ENCODE measurements at places on chromosomes 2 and 18. TPM values are rescaled to one million over a fixed set of nuclear protein-coding genes. Genes with fewer than 3 reads are reported as not detected.
A peak's percentile ranks its signal among the peaks of the same experiment; 100 is the strongest.

Gene TPRKB
- total RNA-seq: 43.2 TPM

Gene TCF23
- total RNA-seq: not detected

Gene CACNB4
- total RNA-seq: 0.83 TPM

Gene CD302
- total RNA-seq: 0.33 TPM

Gene TP53I3
- total RNA-seq: 34.1 TPM

Gene ZSWIM2
- total RNA-seq: not detected

Gene NT5C1B
- total RNA-seq: not detected

Gene KLHL14
- 7.4 TPM for total RNA-seq

Gene DNAH7
- total RNA-seq: under 0.01 TPM

Gene UGT1A10
- total RNA-seq: not detected

DNA sequence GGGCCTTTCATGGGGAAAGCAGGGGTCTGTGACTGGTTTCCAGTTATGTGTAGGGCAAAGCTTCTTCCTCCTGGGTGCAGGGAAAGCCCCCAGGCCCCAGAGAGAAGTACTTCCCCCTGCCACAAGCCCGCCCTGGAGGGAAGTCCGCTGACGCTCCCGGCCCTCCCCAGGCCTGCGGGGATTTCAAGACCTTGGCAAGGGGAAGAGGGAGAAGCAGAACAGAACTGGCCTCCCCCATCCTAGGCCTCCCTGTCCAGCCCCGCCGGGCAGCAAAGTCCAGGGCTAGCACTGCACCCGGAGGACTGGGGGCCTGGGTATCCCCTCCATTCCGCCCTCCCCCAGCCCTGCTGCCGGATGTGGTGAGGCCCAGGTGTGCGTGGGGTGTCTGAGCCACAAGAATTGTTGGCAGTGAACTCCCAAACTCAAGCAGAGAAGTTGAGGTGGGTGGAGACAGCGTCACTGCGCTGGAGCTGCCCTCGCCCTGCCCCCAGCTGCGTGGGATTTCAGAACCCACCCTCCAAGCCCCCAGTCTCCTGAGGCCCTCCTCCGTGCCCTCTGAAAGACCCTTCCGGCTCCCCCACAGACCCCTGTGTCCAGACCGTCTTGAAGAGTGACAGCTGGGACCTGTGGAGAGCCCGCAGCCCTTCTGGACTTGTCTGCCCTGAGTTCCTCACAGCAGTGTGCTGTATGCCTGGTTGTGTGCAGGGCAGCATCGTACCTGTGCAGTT lies 1.1 kb upstream of the DUSP2 start:
- peak; percentile 78 for DNase-seq

- DNase-seq: no peak
Measured at GRCh38 chr18:10838553-10838952, 310.8 kb downstream of the PIEZO2 start.

GRCh38 chr2:85887566-85888019 lies 1.2 kb downstream of the ST3GAL5 start:
- DNase-seq: no peak

DNA sequence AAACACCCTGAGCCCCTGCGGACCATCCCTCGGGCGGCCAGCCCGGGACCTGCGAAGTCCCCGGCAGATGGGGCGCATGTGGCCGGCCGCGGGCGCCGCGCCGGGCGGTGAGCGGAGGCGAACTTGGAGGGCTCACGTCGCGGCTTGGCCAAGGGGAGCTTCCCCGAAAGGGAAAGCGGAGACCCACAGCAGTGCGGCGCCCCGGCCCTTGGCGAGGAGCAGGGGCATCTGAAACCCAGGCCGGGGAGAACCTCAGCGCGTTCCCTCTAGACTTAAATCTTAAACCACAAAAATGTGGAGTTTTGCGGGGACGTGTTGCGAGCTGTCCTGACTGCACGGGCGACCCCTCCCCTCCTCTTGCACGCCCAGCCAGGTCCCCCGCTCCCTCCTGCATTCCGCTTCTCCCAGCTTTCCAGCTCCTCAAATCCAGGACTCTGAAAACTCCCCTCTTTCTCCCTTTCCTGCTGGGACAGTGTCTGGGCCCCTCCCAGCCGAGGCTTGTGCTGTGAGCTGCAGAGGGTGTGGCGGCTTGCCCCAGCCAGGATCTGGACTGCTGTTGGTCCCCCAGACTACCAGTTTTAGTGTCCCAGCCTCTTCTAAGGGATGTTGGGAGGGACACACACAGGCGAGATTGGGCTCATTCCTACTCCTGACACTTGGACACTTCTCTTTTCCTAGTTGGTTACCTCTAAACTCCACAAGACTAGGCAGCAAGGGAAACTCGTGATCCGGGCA lies 1.3 kb downstream of the FMNL2 start:
- DNase-seq: peak; percentile 70

- no peak for DNase-seq
Measured at GRCh38 chr2:162490052-162490717, 146.3 kb downstream of the GCA start.

- no peak for DNase-seq
Measured at GRCh38 chr2:234823877-234824376, 127.9 kb upstream of the SH3BP4 start.

- no peak for DNase-seq
Measured at GRCh38 chr2:37469126-37469525, 124.7 kb downstream of the QPCT start.

DNA sequence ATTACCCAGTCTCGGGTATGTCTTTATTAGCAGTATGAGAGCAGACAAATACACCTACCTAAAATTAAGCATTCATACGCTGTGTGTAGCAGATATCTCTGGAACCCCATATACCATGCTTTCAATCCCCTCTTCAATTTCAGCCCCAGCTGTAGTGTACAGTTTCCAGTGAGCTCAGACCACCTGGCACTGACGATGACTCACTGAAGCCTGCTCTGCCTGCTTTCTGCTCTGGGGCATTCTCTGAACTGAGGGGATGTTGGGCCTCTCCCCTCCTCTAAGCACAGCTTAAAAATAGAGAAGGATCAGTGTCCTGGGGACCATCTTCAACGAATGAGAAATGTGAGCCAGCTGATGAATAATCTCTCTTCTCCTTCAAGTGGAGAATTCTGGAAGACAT lies 8.7 kb upstream of the CCL20 start:
- DNase-seq: no peak

DNA sequence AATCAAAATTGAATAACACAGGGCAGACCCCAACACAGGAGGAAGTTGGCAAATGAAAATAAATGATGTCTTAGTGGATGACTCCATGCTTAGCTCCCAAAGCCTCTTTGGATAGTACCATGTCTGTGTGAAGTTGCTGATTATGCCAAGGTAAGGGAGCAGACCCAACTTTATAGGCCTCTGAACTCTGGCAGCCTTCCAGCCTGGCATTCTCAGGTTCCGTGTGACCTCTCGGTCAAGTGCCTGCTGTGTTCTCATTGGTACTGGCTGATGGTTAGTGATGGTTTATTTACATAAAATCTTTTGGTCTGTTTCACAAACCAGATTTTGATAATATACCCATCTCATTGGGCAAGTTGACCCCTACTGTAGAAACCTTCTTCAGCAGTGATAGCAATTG lies 112.2 kb upstream of the TTC39C start:
- no peak for DNase-seq

- no peak for DNase-seq
Measured at GRCh38 chr18:27848336-27848735, 328.6 kb downstream of the CDH2 start.

DNA sequence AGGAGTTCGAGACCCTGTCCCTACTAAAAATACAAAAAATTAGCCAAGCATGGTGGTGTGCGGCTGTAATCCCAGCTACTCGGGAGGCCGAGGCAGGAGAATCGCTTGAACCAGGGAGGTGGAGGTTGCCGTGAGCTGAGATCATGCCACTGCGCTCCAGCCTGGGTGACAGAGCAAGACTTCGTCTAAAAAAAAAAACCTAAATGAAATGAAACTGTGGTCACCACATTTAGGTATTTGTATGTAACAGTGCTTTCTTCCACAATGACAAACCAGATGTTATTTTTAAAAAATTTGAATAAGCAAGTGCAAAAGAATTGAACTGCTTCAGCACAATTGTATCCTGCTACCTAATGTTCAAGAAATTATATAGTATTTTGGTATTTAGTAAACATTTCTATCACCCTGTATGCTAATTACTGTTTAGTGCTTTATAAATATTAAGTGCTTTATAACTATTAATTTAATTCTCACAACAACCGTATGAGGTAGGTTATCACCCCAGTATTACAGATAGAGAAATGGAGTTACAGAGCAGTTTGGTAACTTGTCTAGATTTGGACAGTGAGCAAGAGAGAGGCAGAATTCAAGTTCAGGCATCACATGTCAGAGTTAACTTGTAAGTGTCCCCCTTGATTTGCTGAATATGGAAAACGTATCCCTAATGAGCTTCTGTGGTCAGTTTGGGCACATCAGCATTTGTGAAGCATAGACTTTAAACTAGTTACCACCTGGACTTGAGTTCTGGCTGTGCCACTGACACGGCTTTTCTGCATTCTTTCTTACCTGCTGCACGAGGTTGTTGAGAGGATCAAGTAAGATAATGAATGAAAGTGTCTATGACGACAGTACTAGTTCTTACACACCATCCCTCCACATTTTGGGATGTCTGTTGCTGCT lies 14.4 kb downstream of the PHLPP1 start:
- DNase-seq: no peak

DNA sequence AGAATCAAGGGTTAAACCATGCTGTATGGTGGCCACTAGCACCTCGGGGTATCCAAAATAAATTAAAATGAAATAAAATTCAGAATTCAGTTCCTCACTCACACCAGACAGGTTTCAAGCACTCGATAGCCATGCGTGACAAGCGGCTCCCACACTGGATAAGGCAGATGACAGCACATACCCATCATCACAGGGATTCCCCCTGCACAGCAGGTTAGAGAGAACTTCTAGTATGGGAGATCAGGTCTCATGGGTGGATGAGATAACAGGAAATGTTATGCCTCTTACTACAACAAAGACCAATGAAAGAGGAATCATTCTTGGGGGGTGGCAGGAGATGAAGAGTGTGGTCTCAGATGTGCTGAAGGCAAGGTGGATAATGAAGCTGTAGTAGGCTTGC lies 121.9 kb upstream of the ACAA2 start:
- no peak for DNase-seq

DNA sequence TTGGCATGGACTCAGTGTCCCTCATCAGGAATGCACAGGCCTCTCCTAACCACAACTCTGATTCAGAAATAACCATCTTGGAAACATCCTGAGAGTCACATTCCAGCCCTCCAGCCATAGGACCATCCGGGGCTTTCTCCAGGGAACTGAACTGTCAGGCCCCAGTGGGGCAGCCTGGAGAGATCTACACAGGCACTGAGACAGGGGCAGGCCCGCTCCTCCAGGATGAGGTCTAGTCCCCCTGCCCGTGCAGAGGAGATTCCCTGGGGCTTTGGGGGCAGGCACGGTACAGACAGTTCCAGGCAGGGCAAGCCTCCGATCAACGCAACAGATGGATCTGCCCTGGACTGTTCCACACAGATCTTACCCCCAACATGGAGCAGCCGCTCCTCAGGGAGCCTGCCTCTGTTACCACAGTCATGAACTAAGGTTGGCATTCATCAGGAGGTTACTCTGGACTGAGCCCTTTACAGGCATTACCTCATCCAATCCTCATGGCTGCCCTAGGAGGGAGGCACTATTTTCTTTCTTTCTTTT lies 12.0 kb downstream of the KCNK3 start:
- DNase-seq: no peak

- peak; percentile 29 for DNase-seq
Measured at GRCh38 chr2:127671557-127672302, 3.6 kb downstream of the LIMS2 start.

DNA sequence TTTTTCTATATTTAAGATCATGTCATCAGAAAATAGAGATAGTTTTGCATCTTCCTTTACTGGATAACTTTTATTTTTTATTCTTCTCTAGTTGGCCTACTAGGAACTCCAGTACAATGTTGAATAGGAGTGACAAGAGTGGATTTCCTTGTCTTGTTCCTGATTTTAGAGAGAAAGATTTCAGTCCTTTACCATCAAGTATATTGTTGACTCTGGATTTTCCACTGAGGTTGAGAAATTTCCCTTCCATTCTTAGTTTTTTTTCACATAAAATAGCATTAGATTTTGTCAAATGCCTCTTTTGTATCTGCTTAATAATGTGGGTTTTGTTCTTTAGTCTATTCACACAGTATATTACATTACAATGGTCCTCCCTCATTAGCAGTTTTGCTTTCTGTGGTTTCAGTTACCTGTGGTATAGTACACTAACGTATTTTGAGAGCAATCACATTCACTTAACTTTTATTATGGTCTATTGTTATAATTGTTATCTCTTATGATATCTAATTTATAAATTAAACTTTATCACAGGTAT lies 105.5 kb downstream of the THADA start:
- no peak for DNase-seq

- no peak for DNase-seq
Measured at GRCh38 chr18:36706134-36706881, 122.5 kb downstream of the TPGS2 start.

- no peak for DNase-seq
Measured at GRCh38 chr2:236668531-236668969, 98.9 kb downstream of the ACKR3 start.

GRCh38 chr2:55693181-55694125 lies at the start of gene PNPT1:
TSS of gene PNPT1 (minus strand) at chr2:55693844. CDS start at chr2:55693823, 21 bp downstream.
- DNase-seq: peak; percentile 96

DNA sequence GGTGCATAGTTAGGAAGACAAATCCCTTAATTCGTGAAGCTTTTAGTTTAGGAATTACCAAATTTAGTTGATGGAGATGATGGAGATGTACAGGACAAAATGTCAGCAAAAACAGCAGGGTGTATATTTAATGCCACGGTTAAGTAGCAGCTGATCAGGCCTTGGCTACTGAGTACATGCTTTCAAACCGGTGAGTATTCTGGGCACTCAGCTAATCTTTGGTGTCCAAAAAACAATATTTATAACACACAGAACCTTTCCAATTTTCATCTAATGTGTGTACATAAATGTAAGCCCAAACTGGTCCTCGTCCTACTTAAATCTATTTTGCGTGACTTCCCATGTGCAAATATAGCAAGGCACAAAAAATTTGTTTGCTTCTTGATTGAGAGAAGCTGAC lies 703.4 kb upstream of the LINC00305 start:
- DNase-seq: no peak

- no peak for DNase-seq
Measured at GRCh38 chr2:174716785-174717184, 47.5 kb downstream of the CHRNA1 start.

DNA sequence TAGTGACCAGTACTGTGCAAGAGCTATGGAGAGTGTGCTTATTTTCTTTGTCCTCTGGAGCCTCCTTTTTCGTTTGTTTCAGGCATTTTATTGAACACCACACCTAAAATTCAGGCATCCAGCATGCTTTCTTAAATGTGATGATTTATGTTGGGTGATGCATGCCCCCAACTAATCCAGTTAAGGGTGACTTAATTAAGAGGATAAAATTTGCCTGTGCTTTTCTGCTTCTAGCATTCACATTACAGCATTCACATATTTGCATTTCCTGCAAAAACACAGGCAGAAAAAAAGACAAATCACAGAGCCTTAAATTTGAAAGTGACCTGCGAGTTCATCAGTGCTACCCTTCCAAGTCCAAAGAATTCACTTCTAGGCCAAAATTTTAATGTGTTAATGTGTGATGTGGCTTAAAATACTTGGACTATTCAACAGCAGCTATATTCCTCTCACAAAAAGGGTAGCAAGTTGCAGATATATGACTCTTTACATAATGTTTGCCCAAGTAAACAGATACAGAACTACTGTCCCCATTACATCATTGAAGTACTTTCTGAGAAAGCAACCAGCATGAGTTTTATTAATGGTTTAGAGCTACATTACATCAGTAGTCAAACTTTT lies 286.5 kb downstream of the THSD7B start:
- DNase-seq: no peak

Data from H7 (cell line).